IPS DF 6.9 (cell line): ENCODE measurements at places on chromosomes 2 and 18.

GRCh38 chr2:108944601-108945331 lies 44.3 kb downstream of the EDAR start:
- peak; percentile 16 for DNase-seq

DNA sequence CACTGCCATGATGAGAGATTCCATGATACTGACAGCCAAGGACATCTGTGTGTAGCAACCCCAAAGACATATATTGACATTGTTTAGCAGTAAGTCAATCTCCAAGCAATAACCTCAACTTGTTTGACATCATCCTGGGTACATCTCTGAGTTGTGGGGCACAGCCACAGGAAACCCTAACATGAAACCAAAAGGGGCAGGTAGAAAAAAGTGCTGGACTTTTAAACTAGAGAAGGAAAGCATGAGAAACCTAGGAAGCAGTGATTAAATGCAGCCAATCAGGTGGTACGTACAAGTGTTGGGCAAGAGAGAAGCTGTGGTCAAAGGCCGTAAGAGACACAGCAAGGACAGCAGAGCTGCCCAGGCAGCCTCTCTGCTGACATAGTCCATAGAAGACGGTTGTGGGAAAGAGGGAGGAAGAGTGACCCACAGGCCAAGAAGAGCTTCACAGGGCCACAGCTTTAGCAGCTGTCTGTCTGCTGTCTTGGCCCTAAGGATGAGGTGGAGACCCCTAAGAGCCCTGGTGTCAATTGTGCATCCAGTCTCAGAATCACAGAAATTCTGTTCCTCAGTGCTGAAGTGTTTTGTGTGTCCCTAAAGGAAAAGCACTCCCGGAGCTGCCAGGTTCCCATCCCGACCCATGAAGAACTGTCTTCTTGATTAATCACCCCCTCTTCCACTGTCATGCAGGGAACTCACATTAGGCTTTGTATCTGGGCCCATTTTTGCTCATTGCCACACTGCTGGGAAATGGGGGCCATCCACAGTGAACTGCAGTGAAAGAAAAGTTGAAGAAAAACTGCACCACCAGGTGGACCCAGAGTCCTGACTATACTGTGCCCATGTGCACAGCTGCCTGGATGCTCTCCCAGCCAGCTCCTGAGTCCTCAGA lies 25.4 kb upstream of the CHN1 start:
- peak; percentile 37 for DNase-seq

DNA sequence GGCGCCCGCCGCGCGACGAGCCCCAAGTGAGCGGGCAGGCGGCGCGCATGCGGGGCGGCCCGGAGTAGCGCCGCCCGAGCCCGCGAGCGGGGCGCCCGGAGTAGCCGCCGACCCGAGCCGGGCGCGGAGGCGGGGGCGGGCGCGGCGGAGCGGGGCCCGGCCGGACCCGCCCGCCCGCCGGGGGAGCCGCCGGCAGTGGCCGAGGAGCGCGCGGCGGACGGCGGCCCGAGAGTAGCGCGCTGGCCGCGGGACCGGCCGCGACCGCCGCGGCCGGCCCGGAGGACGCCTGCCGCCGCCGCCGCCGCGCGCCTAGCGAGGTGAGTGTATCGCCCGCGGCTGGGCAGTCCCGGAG lies at the start of gene GALNT1:
TSS of gene GALNT1 (plus strand) at position 195 of the 352 bp plus-strand sequence. CDS start 72,923 bp downstream, outside the sequence.
- DNase-seq: no peak

GRCh38 chr2:29235411-29235810 lies 120.2 kb downstream of the CLIP4 start:
- no peak for DNase-seq

DNA sequence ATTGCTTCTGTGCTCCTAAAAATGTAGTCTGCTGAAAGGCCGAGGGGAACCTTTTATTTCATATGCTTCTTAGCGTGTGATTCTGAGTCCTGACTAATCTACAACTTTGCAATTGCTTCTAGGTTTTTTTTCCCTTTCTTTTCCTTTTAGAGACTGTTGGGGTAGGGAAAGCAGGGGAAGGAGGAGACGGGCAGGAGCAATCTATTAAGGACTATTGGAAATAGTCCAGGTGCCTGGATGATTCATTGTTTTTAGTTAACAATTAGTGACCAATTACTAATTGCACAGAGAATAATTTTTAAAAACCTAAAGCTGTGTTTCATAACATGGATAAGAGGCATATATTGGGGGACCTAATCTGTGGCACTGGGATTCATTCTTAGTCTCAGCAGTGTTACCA lies 49.4 kb upstream of the STON1 start:
- no peak for DNase-seq

- no peak for DNase-seq
Observed at GRCh38 chr2:176151442-176152287, at the start of gene HOXD4. Gene HOXD4 (plus strand): TSS chr2:176151550. CDS start chr2:176151634, 84 bp downstream.

- DNase-seq: no peak
Observed at GRCh38 chr2:138504546-138505235, 3.1 kb downstream of the SPOPL start.

- DNase-seq: no peak
Observed at GRCh38 chr2:111990856-111991255, 64.2 kb upstream of the TMEM87B start.

- no peak for DNase-seq
Observed at GRCh38 chr2:145677371-145677770, 1157.5 kb upstream of the ZEB2 start.

- no peak for DNase-seq
Observed at GRCh38 chr2:98060277-98060676, 26.7 kb upstream of the VWA3B start.

DNA sequence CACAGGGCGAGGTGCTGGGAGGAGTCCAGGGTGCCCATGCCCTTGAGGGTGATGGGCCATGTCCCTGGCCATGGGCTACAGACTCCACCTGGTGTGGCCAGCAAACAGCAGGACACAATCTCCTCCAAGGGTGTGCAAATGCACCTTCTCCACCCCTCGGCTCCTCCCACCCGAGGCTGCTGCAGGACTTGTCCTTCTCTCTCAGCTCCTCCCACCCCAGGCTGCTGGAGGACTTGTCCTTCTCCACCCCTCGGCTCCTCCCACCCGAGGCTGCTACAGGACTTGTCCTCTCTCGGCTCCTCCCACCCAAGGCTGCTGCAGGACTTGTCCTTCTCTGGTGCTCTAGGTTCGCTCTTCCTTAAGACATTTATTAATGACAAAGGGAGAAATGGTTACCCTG lies 57.3 kb upstream of the SNTG2 start:
- DNase-seq: peak; percentile 68

DNA sequence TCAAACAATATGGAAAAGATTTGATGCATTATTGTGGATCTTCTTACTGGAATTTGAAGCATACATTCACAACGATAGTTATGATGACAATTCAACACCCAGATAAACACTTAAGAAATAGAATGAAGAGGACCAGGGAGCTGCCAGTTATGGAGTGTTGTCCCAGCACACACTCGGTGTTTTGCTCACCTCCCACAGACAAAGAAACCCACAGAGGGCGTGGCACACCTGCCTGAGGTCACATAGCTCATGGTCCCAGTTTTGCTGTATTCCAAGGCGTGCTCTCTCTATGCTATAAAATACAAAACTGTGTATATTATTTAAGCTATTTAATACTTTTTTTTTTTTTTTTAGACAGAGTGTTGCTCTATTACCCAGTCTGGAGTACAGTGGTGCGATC lies 31.1 kb downstream of the EFR3B start:
- DNase-seq: no peak

- no peak for DNase-seq
Observed at GRCh38 chr2:66445925-66446871, 11.3 kb downstream of the MEIS1 start.

DNA sequence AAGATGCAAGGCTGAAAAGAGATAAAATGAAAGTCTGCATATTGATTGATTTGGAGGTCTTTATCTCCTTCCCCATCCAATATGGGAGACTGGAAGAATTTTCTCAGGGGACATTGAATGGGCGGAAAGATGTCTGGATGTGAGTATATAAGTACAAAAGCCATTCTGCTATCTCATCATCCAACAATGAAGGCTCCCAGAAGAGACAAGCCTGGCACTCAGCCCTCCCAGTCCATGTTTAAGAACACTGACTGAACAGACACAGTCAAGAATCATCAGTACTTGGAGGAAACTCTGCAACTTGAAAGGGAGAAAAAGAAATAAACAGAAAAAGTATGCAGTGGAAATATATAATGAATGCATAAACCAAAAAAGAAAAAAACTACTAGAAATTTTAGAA lies 80.9 kb downstream of the PTRHD1 start:
- DNase-seq: no peak

GRCh38 chr18:23737578-23737977 lies 48.3 kb downstream of the LAMA3 start:
- DNase-seq: no peak

DNA sequence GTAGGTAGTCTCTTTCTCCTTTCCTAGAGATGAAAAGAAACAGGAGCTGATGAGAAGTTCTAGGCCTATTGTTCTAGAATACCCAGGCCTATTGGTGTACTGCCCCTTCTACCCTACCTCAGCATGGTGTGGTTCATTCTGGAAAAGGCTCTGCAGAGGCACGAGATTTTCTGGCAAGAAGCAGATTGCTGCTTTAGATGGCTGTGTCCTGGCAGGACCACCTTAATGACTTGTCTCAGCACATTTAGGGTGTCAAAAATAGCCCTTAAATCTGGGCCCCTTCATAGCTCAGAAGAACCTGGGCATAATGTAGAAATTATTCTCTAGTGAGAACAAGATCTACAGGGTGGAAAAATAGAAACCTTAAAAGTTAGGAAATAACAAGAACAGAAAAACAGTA lies 87.9 kb downstream of the BCL2L11 start:
- DNase-seq: no peak

- DNase-seq: no peak
Observed at GRCh38 chr18:2908166-2908945, 61.5 kb downstream of the EMILIN2 start.

- no peak for DNase-seq
Observed at GRCh38 chr2:224946895-224947294, 95.4 kb downstream of the DOCK10 start.

DNA sequence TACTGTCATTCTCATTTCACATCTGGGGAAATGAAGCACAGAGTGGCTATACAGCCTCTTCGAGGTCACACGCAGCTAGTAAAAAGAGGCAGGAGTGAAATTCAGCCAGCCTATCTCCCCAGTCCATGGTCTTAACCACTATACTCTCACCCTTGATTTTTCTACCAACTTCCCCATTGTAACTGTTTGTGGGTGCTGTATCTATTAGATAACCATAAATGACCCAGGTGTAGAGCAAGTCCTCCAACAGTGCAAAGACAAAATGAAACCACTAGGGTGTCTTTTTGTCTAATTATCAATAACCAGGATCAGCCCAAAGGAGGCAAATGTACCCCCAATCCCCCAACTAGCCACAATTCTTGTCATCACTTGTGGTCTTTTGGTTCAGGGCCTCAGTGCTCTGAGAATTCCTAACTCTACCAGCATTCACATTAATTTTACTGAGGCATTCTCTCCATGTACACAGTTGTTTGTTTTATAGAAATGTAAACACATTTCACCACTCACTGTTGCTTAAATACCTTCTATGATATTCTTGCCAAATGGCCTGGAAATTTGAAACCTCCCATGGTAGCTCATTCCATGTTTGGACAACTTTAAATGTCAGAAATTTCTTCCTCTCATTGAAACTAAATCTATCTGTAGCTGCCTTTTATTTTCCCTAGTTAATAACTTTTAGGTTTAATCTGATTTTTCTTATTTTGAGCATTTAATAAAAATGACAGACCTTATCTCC lies 58.7 kb downstream of the SLC40A1 start:
- DNase-seq: no peak

- no peak for DNase-seq
Observed at GRCh38 chr2:68723181-68723580, 11.4 kb upstream of the ARHGAP25 start.

DNA sequence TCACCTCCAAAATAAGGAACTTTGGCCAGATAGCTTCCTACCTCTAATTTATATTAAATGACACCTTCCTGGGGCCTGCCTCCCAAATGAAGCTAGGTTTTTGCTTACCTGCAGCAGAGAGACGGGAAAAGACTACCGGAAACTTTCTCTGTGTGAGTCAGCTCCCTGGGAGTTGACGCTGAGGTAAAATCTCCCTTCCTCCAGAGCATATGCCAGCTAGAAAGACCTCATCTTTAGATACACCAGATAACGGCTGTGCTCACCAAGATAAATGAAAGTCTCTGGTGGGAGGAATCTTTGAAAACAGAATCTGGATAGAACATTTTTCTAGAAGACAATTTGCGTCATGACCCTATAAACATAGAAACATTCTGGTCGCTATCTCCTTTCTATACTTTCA lies 99.7 kb upstream of the RFX8 start:
- DNase-seq: no peak

DNA sequence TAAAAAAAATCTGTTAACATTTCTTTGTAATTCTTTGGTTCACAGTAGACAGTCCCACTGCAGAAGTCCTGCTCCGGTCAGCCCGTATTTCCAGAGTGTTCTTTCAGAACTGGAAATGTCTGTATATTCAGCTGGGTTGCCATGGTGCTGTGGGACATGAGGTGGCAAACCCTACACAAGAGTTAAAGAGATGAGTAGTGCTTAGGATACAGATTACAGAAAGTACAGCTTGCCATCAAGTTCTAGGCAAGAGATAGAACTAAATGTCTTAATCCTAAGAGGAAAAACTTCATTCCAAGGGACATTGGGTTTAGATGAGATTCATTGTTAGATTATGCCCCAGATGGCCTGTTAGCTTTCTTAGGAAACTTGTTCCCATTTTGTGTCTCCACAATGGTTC lies 60.1 kb downstream of the FMNL2 start:
- DNase-seq: no peak

DNA sequence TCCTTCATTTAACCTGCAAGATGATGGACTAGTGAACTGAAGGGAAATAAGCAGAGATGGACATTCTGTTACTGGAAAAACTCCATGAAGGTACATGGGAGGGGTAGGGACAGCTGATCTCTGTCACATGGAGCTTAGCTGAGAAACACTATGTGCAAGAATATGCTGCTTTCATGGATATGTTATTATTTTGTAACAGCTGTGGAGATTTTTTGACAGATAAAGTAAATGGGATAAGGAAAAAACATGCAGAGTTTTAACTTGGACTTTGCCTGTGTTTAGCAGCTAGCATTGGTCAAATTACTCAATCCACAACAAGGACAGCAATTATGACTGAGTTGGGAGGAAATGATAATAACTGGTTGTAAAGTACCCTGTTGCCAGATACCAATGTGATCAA lies 28.7 kb upstream of the HNRNPA3 start:
- no peak for DNase-seq

- no peak for DNase-seq
Observed at GRCh38 chr2:100485396-100485795, 15.1 kb downstream of the NMS start.

DNA sequence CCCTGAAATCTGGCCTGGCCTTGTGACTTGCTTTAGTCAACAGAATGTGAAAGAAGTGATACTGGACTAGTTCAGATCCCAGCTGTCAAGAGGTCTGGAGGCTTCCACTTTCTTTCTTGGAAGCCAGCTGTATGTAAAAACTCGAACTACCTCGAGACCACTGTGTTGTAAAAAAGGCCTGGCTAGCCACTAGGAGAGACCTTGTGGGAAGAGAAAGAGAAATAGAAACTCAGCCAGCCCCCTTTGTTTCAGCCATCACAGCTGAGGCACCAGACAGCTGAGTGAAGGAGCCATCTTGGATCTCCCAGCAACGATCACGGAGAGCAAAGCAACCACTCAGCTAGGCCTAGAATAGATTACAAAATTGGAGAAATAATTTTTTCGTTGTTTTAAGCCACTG lies 324.9 kb upstream of the TCF4 start:
- DNase-seq: no peak
